ENCODE measurements at places on chromosomes 3 and 15.

DNA sequence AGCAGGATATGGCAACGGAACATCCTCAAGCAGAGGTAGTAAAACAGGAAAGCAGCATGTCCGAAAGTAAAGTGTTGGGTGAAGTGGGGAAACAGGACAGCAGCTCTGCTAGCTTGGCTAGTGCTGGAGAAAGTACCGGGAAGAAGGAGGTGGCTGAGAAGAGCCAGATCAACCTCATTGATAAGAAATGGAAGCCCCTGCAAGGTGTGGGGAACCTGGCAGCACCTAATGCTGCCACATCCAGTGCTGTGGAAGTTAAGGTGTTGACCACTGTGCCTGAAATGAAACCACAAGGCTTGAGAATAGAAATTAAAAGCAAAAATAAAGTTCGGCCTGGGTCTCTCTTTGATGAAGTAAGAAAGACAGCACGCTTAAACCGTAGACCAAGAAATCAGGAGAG, 14.3 kb upstream of the ZBTB47 start:
- no peak for DNase-seq

DNA sequence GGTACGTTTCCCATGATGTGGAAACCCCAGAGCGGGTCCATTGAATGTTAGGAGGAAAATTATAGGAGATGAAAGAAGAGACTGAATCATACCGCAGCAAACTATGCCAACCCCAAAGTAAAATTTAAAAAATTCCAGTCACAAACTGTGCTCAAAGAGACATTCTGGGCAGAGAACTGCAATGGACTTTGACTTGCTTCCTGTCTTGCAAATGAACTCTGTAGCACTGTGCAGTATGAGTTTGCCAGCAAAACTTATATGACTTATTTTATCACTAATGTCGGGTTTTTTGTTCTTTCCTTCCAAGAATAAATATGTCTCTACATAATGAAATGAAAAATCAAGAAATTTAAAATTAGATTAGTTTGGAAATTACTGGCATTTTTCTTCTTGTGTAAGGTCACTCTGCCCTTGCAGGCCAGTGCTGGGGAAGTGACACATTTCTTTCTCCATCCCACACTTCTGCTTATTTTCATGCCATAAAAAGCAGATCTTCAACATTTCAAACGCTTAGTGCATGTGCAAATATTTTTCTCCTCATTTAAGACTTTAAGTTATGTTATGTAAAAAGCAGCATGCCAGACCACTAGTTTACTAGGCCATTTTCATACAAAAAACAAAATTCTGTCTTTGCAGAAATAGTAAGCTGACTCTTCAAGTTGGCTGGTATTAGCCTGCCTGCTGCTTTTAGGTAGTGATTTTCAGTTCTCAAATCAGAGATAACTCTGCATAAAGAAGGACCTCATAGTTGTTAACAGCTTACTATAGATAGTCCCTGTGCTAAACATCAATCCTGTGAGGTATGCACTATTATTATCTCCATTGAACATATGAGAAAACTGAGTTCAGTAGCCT, 32.2 kb upstream of the SSR3 start:
- no peak for DNase-seq

DNA sequence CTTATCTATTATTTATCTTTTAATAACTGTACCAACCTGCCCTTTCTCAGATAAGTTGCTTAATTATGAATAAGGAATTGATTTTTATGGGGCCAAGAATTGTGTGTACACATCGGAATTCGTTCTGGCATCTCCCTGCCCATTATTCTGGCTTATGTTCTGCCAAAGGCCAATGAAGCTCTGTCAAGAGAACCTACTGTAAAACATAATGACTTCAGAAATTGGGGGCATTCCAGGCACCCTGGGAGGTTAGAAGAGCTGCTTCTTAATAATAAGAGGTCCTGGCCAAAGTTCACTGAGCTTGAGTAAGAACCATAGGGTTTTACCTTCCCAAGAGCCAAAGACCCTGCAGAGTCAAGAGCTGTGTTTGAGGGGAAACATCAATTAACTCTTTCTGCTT, 261.7 kb downstream of the SLC9A9 start:
- no peak for DNase-seq

DNA sequence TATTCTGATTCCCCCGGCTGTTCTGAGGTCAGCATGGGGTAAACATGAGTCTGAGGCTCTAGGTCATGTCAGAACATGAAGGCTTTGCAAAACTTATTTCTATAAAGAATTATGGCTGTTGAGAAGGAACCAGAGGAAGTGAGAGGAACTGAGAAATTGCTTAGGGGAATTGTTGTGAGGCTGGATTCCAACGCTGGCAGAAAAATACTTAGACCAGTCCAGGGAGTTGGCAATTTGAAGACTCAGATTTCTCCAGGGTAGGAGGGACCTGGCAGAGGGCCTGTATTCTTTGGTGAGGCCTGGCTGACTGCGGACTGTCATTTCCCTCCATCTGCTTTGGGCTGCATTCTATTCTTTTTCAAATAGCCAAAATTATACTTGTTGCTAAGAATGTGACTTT, 155.5 kb downstream of the PLD1 start:
- DNase-seq = peak; percentile 78

GRCh38 chr3:112676659-112677234, 35.8 kb upstream of the CCDC80 start:
- DNase-seq = peak; percentile 52

- no peak for DNase-seq
These were observed 432 bp upstream of the RAD54L2 start for GRCh38 chr3:51538115-51538458.

- DNase-seq = no peak
These were observed 335.2 kb downstream of the GAP43 start for GRCh38 chr3:115958526-115958925.

DNA sequence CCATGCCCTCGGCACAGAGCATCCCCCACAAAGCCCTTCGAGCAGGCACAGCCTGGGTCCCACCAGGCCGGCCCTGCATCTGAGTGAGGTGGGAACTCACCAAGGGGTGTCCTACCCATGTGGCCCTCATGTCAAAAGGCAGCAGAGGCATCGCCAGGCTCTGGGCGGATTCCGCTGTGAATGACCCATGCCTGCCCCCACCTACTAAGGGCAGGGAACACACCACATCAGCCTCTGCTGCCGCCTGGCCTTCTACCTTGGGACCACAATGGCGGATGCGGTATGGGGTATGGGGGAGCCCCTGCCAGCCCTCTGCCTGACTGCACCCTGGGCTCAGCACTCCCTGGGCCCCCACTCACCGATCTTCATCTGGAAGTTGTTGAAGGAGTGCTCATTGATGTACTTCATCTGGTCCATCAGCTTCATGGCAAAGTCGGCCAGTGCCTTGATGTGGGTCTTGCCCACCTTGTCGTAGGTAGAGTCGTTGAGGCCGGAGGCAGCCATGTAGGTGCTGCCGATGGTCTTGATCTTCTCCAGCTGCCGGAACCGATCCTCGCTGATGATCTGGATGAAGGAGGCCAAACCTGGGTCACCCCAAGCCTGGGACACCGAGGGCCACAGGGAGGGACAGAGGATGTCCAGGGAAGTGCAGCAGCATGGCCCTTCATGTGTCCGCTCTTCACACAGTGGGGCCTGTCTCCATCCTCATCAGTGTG, 87.8 kb downstream of the SEC22A start:
- no peak for DNase-seq

- DNase-seq = peak; percentile 62
These were observed 10.4 kb downstream of the TEX264 start for GRCh38 chr3:51681453-51681852.

GRCh38 chr3:141413801-141414689, 45.7 kb downstream of the ZBTB38 start:
- no peak for DNase-seq

GRCh38 chr3:49530231-49530630, 24.0 kb upstream of the BSN start:
- DNase-seq = no peak

DNA sequence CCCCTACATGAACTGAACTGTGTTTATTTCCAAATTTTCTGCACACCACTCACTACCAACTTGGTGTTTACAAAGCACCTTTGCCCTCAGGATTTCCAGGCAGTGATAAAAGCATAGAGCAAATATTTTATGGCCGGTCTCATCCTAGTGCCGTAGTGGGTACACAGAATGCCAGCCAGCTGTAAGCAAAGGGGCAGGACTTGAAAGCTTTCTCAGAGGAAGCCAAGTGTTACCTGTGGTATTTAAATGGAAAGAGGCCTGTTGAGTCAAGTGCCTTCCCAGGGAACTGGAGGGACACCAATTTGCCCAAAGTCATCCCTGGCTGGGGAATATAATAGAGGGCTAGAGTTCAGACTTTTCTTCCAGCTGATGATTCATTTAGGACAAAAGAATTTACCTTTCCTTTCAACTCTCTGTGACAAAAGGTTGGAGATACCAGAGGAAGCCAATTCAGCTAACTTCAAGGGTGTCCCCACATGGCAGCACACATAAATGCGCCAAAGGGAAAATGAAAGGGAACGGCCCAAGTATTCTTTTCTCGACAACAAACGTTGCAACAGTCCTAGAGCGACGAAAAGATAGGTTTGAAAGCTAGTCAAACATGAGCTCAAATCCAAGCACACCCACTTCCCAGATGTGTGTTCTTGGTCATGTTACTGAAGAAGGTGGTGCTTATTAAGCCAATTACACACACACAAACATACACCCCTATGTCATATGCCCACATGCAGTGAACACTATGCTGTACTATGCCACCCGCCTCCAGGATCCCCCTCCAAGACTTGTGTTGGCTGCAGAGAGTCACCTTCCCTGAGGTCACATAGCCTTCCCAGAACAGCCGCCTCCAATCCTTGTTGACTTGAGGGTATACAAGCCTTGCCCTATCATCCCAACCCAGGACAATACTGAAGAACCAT, 27.7 kb downstream of the MAGI1 start:
- no peak for DNase-seq

- DNase-seq = no peak
These were observed 149.9 kb downstream of the LRRK1 start for GRCh38 chr15:101068961-101069653.

DNA sequence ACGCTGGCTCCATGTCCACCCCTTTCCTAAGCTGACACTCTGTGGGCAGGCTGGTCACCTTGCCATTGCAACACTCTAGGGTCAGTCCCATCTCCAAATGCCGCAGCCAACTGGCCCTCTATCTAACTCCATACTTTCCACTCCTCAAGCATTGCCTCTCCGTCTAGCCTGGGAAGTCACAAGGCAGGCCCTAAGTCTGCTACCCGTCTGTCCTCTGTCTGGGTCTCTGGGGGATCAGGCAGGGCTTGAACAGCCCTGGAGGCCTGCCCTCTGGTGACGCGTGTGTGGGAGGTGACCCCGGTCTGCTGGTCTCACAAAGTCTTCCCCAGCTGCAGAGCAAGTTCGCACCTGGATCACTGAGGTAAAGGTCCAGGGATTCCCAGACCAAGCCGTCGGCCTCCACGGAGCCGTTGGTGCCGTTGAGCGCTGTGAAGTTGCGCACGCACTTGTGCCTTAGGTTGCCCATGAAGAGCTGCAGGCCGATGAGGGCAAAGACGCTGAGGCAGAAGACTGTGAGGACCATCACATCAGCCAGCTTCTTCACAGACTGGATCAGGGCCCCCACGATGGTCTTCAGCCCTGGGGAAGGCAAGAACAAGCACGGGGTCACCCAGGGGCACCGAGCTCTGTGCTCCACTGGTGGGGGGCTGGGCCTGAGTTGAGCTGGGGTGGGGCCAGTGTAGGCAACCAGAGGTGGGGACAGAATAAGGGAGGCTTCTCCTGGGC, 39.9 kb downstream of the SCN5A start:
- DNase-seq = no peak

GRCh38 chr3:195899701-195900435, 8.5 kb downstream of the TNK2 start:
- no peak for DNase-seq

GRCh38 chr15:42092398-42093318, 1.7 kb downstream of the PLA2G4D start:
- peak; percentile 77 for DNase-seq

- DNase-seq = no peak
These were observed 17.4 kb downstream of the PDHB start for GRCh38 chr3:58416191-58416590.

DNA sequence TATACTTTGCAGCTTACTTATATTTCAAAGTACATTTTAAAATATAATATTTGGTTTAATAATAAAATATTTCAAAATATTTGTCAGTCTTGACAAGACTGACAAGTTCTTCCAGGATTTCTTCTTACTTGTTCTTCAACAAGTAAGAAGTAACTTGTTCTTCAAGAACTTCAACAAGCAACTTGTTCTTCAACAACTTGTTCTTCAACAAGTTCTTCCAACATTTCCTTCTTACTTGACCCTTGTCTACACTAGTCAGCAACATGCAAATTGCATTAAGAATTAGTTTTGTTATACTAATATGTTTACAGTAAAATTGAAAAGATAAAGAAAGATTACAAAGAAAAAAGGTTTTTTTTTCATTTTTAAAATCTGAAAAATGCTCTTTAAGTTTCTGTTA, 731.7 kb downstream of the NSUN3 start:
- DNase-seq = no peak

DNA sequence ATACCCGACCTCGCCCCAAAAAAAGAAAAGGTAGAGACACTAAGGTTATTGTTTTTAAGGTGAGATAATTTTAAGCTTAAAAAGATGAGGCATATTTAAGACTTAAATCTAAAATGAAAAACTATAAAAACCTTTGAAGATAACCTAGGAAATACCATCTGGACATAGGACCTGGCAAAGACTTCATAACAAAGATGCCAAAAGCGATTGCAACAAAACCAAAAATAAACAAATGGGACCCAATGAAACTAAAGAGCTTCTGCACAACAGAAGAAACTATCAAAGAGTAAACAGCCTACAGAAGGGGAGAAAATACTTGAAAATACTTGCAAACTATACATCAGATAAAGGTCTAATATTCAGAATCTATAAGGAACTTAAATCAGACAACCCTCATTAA, 80.9 kb downstream of the TMCC1 start:
- no peak for DNase-seq

- DNase-seq = no peak
These were observed 871.2 kb upstream of the NR2F2 start for GRCh38 chr15:95459273-95459672.

- no peak for DNase-seq
These were observed 336.3 kb upstream of the CFAP20DC start for GRCh38 chr3:59386165-59386564.
